Naive thymus-derived CD8-positive, alpha-beta T cell (primary cell): ENCODE measurements at places on chromosomes 2 and 18.

GRCh38 chr2:69689466-69689865, 45.9 kb upstream of the AAK1 start:
- no peak for DNase-seq

DNA sequence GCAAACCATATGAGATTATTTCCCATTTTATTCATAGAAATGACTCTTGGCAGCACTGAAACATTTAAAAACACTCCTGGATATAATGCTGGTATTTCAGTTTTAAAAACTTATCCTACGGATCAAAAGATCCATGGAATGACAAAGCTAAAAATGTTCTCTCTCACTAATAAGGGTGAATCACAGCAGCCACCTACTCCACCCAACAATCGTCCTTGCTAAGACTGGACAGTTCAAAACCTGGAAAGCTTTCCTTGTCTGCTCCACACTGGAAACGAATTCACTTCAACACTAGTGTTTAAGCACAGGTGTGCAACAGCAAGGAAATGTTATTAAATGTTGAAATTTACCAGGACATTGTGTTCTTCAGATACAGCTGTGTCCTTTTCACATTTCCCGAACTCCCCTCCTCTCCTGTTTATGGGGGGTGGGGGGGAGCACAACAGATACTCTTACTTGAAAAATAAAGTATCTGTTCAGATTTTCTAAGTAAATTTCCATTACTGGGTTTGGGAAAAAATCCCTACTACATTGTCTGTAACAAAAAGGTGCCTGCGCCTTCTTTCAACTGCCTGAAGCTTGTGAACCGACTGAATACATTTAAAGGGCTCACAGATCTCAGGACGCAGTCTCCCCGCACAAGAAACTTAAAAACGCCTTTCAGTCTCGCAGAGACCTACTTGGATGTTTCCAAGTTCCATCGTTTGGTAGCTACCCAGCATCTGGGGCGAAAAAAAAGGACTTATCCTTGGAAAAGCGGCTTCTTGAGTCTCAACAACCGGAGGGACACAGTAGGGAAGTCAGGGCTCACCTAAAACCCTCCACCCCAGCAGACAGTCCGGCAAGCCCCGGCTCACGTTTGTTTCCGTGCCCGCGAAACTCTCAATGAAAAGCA, 1.3 kb downstream of the YWHAQ start:
- no peak for DNase-seq

DNA sequence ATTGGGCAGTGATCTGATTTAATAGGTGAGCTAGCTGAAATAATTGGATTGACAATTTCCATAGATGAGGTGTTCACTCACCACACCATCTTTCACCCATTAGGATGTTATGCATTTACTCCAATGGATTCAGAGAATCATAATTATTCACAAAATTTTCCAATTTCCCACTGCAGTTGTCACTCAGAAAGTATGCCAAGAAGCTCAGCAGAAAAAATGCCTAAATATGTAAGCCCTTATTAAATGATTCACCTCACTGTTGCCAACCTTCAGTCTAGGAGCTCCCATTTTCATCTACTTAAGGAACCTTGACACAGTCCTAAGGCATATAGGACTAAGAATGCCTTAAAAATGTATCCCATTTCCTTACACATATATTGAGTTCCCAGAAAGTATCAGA, 94.3 kb downstream of the MBD2 start:
- no peak for DNase-seq

- DNase-seq: no peak
Observed at GRCh38 chr18:79402977-79403722, 7.4 kb downstream of the NFATC1 start.

GRCh38 chr18:28134774-28135173, 42.2 kb downstream of the CDH2 start:
- DNase-seq: no peak

- no peak for DNase-seq
Observed at GRCh38 chr2:119202610-119203310, 20.9 kb upstream of the STEAP3 start.

- no peak for DNase-seq
Observed at GRCh38 chr2:191696966-191697365, 19.0 kb downstream of the NABP1 start.

GRCh38 chr2:230640540-230641011, 72.1 kb upstream of the CAB39 start:
- no peak for DNase-seq

- no peak for DNase-seq
Observed at GRCh38 chr2:204850581-204850980, 305.3 kb downstream of the PARD3B start.

GRCh38 chr18:42196651-42197050, 241.6 kb downstream of the PIK3C3 start:
- DNase-seq: no peak

GRCh38 chr18:56358608-56359280, 279.6 kb downstream of the TXNL1 start:
- DNase-seq: no peak

DNA sequence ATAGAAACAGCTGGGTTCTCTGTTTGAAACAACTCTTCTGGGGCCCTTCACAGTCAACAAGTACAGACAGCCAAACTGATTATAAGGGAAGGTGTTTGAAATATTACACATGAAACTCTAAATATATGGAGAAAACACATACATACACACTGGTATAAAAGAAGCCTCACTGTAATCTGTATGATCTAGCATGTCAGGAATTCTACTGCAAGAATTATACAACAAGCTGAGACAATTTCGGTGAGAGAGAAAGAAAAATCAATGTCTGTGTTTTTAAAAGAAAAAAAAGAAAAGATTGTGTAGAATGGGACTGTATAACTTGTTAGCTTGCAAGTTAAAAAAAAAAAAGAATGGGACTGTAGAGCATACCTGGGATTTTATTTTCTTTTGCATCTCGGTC, 26.3 kb downstream of the IRS1 start:
- no peak for DNase-seq

GRCh38 chr2:107258531-107259407, 372.8 kb upstream of the ST6GAL2 start:
- no peak for DNase-seq

DNA sequence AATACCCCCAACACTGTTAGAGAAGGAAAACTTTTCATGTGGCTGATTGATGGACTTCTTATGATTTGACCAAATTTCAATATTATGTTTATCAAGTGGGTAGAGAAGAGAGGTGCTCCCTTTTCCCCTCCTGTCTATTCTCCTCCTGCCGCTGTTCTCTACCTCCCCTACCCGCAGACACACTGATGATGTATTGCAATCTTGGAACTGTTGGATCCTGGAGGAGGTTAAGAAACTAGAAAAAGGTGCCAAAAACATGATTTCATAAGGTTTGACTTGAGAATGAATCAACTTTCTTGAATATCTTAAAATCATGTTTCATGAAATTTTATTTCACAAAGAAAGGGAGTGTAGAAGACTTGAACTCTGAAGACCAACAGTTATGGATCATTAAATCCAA, 125.8 kb downstream of the MEIS1 start:
- DNase-seq: no peak

- no peak for DNase-seq
Observed at GRCh38 chr18:63801343-63801742, 26.1 kb downstream of the SERPINB7 start.

DNA sequence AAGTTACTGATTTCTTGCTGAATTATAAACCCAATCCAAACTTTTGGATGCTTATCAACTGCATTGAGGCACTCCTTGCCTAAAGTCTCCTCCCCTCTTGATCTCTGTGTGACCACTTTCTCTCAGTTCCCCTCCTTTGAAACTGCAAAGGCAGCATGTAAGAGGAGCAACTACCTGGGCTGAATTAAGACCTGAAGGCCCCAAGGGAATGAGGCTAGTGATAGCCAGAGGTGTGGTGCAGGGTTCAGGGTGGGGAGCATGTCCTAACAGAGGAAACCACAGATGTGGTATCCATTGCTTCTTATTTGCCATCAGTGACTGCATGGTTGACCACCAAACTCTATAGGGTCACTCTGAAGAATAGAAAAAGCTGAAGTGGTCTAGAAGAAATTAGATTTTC, 557.9 kb downstream of the TNS1 start:
- no peak for DNase-seq

- no peak for DNase-seq
Observed at GRCh38 chr2:124547700-124548099, 522.6 kb downstream of the CNTNAP5 start.

GRCh38 chr2:197805715-197806633, 1.6 kb downstream of the PLCL1 start:
- DNase-seq: no peak

- no peak for DNase-seq
Observed at GRCh38 chr2:71608034-71608433, 154.7 kb downstream of the DYSF start.
